H54 (cell line): ENCODE measurements at places on chromosomes 1 and 21.

DNA sequence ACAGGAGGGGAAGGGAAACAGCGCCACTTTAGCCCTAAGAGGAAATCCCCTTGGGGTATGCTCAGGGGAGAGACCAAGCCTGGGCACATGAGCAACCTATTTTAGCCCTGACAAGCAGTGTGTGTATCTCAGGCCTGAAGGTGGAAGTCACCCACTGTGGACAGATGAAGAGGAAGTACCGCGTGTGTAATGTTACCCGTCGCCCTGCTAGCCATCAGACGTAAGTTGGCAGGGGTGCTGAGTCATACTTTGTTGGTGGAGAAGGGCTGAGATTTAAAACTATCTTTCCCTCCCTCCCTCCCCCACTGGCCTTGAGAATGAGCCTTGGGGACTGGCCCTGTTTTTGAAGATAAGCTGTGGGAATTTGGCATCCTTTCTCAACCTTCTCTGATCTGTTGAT, 11.2 kb downstream of the AGO1 start:
- no peak for DNase-seq

DNA sequence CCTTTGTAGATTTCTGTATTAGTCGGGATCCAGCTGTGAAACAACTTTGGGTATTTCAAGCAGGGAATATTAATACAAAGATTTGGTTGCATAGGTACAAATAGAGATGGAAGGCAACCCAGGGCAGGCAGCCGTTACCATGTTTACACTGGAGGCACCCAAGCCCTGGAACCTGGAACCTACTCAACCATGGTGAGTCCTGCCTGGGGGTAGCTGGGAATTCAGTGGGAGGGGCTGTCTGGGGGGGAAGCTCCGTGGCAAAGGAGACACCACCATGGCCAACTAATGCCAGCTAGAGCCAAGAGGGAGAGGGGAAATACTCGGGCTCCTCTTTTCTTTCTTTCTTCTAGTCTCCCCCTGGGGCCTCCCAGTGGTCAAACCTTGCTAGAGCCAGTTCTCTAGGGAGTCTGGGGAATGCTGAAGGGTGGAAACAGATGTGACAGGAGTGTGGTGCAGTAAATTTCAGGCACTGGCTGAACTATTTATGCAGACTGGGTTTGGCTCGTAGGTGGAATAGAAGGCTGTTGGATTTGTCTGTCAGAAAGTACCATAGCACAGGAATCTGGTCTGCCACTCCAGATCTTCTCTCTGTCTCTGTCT, 91.9 kb upstream of the CACNA1E start:
- DNase-seq: no peak

DNA sequence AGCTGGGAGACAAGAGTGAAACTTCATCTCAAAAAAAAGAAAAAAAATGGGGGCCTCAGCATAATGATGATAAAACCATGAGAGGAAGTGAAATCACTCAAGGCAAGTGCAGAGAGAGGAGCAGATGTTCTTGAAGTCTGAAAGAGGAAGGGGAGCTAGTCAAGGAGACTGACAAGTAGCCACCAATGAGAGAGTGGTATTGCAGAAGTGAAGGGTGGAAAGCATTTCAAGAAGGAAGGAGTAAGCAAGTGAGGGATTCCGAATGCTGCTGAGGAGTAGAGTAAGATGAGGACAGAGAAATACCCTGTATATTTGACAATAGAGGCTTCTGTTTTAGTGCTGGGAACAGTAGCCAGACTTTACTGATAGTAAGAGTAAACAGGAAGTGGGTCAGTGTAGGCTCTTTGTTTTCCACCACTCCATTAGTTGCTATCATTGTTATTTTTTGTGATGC, 2.9 kb downstream of the TATDN3 start:
- no peak for DNase-seq

GRCh38 chr1:81296601-81297000, 504.1 kb upstream of the ADGRL2 start:
- no peak for DNase-seq

- DNase-seq: no peak
Observed at GRCh38 chr1:17665950-17666720, 89.0 kb upstream of the ACTL8 start.

- no peak for DNase-seq
Observed at GRCh38 chr1:94142022-94142421, 21.1 kb upstream of the ABCA4 start.

GRCh38 chr1:201466492-201466891, 2.5 kb downstream of the PHLDA3 start:
- DNase-seq: no peak

- DNase-seq: no peak
Observed at GRCh38 chr1:30325999-30326398, 397.4 kb downstream of the MATN1 start.

- no peak for DNase-seq
Observed at GRCh38 chr1:109225308-109225707, 11.6 kb downstream of the SARS1 start.

DNA sequence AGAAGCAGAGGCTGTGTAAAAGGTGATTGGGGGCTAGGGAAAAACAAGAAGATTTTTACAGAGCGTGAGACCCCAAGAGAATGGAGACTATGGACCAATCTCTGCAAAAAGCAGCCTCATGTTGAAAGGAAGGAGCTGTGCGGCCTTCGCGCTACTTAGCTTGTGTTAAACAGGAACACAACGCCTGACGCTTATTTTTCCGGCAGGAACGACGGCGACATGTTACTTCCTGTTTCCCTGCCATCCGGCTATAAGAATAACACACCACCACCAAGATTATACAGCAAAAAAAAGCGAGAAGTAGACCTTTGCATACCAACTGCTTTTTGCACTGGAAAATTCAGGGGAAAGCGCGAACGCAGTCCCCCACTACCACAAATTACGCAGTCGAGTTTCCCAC, 272.7 kb downstream of the FAM72C start:
- DNase-seq: no peak

DNA sequence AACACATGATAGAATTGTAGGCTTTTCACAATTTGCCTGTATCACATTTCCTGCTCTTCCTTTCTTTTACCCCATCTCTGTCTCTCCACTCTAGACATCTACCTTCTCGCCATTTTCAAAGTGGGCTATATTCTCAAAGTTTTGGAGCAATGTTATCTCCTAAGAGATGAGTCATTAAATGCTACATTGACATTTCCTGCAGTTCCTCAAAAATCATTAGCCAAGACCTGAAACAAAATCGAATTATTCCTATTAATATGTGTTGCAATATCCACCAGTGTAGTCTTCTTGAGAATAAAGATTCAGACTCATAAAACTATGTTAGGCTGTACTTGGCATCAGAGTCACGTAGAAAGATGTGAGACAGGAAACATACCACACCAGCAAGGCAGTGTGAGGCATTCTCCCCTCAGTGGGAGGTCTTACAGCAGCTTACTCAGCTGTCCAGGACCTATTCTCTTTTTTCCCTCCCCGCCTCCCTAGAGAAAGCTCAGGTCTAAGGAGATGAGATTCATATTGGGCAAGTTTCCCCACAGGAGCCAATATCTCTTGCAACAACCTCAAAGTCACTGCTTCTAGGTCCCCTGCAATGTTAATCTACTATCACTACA, 38.8 kb downstream of the FRRS1 start:
- DNase-seq: peak; percentile 40

- DNase-seq: no peak
Observed at GRCh38 chr1:24858277-24858676, 71.8 kb downstream of the RUNX3 start.

DNA sequence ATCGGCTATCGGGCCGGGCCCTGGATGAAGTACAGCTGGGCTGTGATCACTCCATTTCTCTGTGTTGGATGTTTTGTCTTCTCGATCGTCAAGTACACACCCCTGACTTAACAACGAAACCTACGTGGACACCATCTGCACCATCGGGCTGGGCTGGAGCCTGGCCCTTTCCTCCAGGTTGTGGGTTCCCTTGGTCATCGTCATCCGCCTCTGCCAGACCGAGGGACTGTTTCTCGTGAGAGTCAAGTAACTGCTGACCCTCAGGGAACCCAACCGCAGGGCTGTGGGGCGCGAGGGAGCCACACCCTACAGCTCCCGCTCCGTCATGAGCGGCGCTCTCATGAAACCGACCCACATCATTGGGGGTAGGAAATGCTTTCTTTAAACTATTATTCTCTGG, 842.4 kb upstream of the TMPRSS15 start:
- no peak for DNase-seq

GRCh38 chr1:168535536-168535935, 8.3 kb downstream of the XCL2 start:
- DNase-seq: no peak

- DNase-seq: peak; percentile 73
Observed at GRCh38 chr1:156583821-156584622, 4.5 kb downstream of the TTC24 start.

DNA sequence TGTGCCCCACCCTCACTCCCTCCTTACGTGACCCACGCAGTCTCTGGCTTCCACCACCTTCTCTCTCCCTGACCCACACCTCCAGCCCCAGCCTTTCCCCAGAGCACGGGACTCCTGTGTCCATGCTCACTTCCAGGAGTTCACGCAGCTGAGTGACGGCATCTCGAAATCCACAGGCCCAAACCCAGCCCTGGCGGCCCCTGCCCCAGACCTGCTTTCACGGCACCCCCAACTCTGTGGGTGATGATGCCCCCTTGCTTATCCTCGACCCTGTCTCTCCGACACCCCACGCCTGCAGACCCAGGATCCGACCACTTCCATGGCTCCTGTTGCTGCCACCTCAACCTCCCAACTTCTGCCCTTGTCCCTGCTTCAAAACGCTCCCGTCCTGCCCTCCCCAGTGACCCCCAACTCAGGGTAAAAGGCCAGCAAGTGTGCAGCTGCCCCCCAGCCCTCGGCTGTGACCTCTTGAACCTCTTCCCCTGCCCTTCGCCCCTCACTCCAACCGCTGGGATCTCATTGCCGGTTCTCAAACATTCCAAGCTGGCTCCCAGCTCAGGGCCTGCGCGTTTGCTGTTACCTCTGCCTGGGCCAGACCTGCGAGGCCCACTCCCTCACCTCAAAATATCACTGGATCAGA, 30.4 kb upstream of the LAPTM5 start:
- no peak for DNase-seq

DNA sequence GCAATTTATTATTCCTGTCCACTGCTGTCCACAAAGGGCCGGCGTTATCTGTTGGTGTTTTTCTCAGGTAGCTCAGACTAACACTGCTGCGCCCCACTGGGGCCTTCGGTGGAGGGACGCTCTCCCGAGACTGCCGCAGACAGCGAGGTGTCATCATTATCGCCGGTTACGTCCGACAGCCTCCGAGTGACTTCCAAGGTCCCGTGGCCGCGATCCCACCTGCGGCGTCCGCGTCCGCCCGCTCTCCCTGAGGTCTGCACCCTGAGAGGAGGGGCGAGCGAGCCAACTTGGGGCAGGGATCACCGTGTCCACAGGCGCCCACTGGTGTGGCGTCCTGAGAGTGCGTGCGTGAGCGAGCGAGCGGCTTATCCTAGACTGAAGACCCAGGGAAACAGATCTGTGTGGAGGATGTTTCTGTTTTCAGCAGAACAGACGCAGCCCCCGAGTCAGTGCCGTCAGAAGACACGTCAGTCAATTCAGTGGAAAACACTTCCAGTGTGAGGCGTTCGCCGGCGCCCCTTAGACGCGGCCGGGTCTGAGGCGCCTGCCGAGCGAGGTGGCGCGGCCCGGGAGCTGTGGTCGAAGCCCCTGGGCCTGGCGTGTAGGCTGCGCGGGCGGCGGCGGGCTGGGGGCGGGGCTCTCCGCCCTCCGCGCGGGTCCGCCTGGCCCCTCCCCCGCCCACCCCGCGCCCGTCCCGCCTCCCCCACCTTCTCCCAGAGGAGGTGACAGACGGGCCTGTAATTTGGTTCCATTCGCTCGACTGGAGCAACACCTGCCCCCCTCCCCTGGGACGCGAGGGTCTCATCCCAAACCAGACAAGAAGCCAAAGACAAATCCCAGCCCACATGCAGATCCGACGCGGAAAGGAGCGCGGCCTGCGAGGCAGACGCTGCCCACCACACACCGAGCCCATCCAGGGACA, 12.6 kb downstream of the NHLH2 start:
- no peak for DNase-seq

GRCh38 chr1:246566813-246567645, 773 bp downstream of the CNST start:
- DNase-seq: no peak

DNA sequence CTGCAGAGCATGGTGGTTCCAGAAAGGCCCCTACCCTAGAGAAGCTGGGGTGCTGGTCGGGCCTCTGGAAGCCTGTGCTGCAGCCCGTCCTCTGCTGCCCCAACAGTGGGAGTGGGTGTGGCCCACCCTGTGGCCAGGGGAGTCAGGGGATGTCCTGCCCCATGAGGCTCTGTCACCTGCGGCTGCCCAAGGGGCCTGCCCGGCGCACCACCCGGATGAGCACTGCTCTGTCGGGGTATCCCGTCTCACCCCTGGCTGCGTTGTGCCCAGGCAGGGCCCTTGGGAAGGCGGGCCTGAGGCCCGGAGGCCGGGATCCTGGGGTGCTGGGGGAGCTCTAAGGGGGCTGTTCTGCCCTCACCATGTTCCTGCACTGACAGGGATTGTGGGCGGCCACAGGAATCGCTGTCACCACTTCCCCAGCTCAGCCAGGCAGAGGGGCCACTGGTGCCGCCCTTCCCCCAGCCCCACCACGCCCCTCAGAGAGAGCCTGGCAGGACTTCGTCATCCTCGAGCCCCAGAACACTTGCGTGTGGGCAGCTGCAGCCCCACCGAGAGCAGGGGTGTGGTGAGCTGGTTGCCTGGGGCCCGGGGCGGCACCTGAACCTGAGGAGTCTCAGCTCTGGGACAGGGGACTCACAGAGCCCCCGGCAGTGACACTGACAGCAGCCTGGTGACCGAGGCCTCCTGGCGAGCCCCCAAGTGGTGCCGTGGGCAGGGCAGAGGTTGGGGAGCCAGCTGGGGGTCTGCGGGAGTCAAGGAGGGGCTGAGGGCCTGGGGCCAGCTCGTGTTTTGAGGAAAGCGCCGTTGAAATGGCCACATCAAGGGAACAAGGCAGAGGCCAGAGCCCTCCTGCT, 20.2 kb downstream of the PANK4 start:
- DNase-seq: no peak

DNA sequence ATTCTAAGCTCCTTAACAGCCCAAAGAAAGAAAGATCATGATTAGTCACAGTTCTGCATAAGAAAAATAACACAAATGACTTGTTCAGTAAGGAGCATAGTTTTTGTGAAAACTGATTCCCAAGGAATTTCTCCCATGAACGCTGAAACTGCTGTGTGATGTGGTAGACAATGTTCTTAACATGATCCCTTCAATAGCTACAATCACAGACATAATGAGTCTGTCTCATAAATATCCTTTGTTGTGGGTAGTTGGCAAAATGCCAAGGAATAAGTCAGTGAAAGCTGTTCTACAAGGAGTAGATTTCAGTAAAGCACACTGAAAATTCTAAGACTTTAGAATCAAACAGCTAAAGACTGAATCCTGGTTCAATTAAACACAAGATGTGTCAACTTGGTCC, 404.8 kb downstream of the HLX start:
- no peak for DNase-seq
